Right lobe of liver (tissue), 6 donors: ENCODE measurements at places on chromosomes 4 and X. TPM values are rescaled to one million over a fixed set of nuclear protein-coding genes. Genes with fewer than 3 reads are reported as not detected.

The ARHGAP36 gene
- total RNA-seq = not detected

DNA sequence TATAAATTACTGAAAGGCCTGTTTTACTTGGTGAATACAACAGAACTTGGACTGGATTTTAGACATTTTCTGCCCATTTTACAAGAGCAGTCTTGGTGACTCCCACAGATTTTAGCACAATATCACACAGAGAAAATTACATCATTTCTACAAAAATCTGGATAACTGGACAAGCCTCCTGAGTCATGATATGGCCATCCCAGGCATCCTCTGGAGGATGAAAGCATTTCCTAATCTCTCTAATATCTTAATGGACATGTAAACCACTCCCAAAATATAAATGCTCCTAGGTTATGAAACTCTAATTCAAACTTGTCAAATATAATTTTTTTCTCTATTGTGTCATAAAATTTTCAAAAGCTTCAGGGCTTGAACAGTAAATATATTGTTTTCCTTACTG lies 1170.8 kb upstream of the PCDH7 start:
- H3K27ac ChIP-seq = no peak overlapping the region
- H3K27me3 ChIP-seq = no peaks in the 10 kb centered on the region
- no peak overlapping the region for H3K4me3 ChIP-seq
- H3K4me1 ChIP-seq = no peaks in the 10 kb centered on the region

The RTL5 gene
- total RNA-seq = 1.2 TPM

DNA sequence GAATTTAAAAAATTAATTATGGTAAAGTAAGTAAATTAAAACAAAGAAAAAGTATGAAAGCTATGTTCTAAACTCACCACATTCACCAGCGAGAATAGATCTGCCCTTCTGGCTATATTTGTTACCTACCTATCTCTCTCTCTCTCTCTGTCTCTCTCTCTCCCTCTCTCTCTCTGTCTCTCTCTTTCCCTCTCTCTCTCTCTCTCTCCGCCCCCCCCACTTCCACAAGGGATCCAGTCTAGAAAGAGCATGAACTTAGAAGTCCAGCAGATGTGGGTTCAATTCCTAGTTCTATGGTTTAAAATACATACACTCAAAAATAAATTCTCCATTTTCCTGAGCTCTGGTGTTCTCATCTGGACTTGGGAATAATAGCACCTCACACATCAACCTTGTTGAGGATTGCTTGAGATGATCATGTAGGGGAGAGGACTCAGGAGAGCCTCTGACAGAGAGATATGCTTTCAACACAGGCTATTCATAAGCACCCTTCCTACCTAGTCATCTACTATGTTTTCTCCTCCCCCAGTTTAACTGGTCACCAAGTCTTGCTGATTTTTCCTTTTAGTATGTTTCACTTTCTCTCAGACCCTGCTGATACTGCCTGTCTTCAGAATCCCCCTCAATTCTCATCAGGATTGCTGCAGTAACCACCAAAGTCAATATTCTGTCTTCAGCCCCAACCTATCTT lies 64.7 kb downstream of the SLC7A11 start:
- peaks cover 4% of the 10 kb centered on the region for H3K4me1 ChIP-seq
- DNase-seq = no peak
- no peaks in the 10 kb centered on the region for H3K27me3 ChIP-seq
- H3K27ac ChIP-seq = no peak overlapping the region
- H3K36me3 ChIP-seq = no peaks in the 10 kb centered on the region

The FRMPD3 gene
- total RNA-seq = not detected

- H3K27ac ChIP-seq = no peak overlapping the region
- no peak for DNase-seq
- H3K4me3 ChIP-seq = no peak overlapping the region
- H3K36me3 ChIP-seq = no peaks in the 10 kb centered on the region
These were observed 52.6 kb downstream of the CASK start for GRCh38 chrX:41870719-41871151.

DNA sequence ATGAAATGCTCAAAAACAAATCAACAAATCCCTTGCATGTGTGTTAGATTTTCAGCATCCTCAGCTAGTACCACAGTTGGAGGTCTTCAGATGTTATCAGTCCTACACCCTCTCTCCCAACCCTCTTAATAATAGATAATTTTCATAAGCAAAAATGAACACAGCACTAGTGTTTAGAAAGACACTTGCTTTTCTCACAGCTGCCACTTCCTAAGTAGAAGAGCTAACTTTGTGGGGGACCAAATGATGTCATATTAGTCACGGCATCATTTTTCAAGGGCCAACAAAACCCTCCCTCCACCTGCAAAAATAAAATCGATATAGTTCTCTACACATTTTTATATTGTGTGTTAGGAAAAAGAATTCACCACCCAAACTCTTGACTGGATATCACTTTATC lies 163.5 kb upstream of the GYPA start:
- H3K27me3 ChIP-seq = no peaks in the 10 kb centered on the region
- H3K4me3 ChIP-seq = no peak overlapping the region

- DNase-seq = no peak
- no peaks in the 10 kb centered on the region for H3K27me3 ChIP-seq
- H3K4me3 ChIP-seq = no peak overlapping the region
- H3K36me3 ChIP-seq = no peaks in the 10 kb centered on the region
- no peaks in the 10 kb centered on the region for H3K4me1 ChIP-seq
- no peak overlapping the region for H3K27ac ChIP-seq
These were observed 318.6 kb downstream of the NAF1 start for GRCh38 chr4:162847945-162848549.

The FGB gene
- 6,080 TPM for total RNA-seq

GRCh38 chr4:2226261-2226660 lies 15.7 kb downstream of the HAUS3 start:
- H3K27me3 ChIP-seq = no peaks in the 10 kb centered on the region
- H3K4me3 ChIP-seq = no peak overlapping the region
- H3K4me1 ChIP-seq = no peaks in the 10 kb centered on the region
- no peaks in the 10 kb centered on the region for H3K36me3 ChIP-seq
- no peak for DNase-seq

The SH3BGRL gene
- 25.4 TPM for total RNA-seq

The TRIML2 gene
- not detected for total RNA-seq

GRCh38 chr4:177557416-177557815 lies 115.2 kb upstream of the AGA start:
- H3K4me1 ChIP-seq = no peaks in the 10 kb centered on the region
- no peak overlapping the region for H3K27ac ChIP-seq
- no peaks in the 10 kb centered on the region for H3K36me3 ChIP-seq
- H3K27me3 ChIP-seq = no peaks in the 10 kb centered on the region
- DNase-seq = no peak

The LIMCH1 gene
- total RNA-seq = 8.3 TPM

- no peak overlapping the region for H3K4me3 ChIP-seq
- no peaks in the 10 kb centered on the region for H3K4me1 ChIP-seq
- no peaks in the 10 kb centered on the region for H3K27me3 ChIP-seq
- H3K36me3 ChIP-seq = no peaks in the 10 kb centered on the region
These were observed 51.0 kb downstream of the SPIN2B start for GRCh38 chrX:57070185-57070984.

GRCh38 chr4:52939325-52939724 lies 77.2 kb downstream of the RASL11B start:
- no peak for DNase-seq
- H3K4me1 ChIP-seq = no peaks in the 10 kb centered on the region
- H3K27ac ChIP-seq = no peak overlapping the region
- H3K4me3 ChIP-seq = no peak overlapping the region

The MAGEE1 gene
- 0.56 TPM for total RNA-seq

The PITX2 gene
- not detected for total RNA-seq

DNA sequence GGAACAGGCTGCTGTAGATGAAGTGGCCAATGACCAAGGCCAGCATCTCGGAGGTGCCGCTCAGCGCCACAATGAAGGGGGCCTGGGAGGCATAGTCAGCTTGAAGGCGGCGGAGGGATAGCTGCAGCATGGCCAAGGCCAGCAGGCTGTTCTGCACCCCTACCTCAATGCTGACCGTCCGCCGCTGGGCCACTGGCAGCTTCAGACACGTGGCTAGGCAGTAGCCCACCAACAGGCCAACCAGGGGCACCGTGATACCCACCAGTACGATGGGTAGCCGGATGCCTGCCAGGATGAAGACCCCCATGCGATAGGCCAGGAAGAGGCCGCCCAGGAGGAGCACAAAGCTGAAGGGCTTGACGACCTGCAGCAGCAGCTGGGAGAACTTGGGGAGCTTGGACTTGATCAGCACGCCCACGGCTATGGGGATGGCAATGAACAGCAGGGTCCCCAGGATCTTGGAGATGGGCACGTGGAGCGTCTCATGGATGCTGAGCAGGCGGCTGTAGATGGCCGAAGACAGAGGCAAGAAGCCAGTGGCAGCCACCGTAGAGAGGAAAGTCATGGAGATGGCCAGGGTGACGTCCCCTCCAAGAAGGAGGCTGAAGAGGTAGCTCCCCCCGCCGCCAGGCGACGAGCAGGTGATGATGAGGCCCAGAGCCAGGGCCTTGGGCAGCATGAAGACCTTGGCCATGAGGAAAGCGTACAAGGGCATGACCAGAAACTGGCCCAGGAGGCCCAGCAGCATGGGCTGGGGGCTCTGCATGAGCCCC lies 1.3 kb upstream of the UBL4A start:
- no peaks in the 10 kb centered on the region for H3K27me3 ChIP-seq
- no peak overlapping the region for H3K4me3 ChIP-seq
- no peak overlapping the region for H3K27ac ChIP-seq
- H3K36me3 ChIP-seq = no peaks in the 10 kb centered on the region
- no peak for DNase-seq

DNA sequence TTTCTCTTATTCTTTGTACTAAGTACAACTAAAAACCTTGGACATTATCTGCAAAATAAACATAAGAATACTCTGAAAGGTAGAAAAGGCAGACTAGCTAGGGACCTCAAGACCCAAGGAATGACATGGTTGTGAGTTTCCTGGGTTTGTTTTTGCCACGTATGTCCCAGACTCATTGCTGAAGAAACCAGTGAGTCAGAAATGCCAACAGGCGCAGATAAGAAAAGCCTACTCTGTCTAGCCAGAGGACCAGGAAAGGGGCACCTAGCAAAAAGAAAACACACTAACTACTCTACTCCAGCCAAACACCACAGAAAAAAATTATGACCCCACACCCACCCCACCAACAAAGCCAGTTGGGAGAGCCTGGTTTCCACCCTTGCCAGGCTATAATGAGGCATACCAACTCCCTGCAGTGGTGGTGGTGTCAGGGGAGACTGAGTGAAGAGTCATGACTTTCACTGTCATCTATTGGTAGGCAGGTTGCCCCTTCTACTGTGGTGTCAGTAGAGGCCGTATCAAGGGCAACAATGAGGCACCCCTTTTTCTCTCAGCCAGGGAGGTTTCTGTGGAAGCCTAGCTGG lies 10.9 kb downstream of the MTMR1 start:
- H3K4me1 ChIP-seq = no peaks in the 10 kb centered on the region
- H3K36me3 ChIP-seq = no peaks in the 10 kb centered on the region
- no peak for DNase-seq
- H3K27me3 ChIP-seq = no peaks in the 10 kb centered on the region
- H3K27ac ChIP-seq = no peak overlapping the region
- H3K4me3 ChIP-seq = no peak overlapping the region

The REPS2 gene
- total RNA-seq = 15.3 TPM

- peaks cover 6% of the 10 kb centered on the region for H3K4me1 ChIP-seq
- H3K4me3 ChIP-seq = no peak overlapping the region
- H3K27ac ChIP-seq = no peak overlapping the region
- no peaks in the 10 kb centered on the region for H3K36me3 ChIP-seq
These were observed 97.4 kb upstream of the MYOZ2 start for GRCh38 chr4:119038116-119038841.

DNA sequence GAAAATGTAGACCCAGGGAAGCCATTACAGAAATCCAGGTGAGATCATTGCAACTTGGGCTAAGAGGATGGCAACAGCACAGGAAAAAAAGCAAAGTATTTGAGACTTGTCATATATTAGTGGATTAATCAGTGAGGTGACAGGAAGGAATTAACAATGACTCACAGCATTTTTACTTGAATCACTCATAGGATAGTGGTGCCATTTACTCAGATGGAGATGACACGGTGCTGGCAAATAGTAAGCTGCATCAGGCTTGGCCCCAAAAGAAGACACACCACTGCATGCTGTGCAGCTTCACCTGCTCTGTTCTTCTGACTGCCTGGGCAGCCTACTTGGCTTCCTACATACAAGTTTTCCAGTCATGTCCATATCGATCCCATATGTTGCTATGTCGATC lies 144.8 kb downstream of the FRYL start:
- no peaks in the 10 kb centered on the region for H3K36me3 ChIP-seq
- no peak for DNase-seq
- H3K27ac ChIP-seq = no peak overlapping the region
- no peaks in the 10 kb centered on the region for H3K27me3 ChIP-seq
- no peak overlapping the region for H3K4me3 ChIP-seq

GRCh38 chr4:140227286-140227685 lies 73.3 kb upstream of the MAML3 start:
- no peak for DNase-seq
- no peaks in the 10 kb centered on the region for H3K27me3 ChIP-seq

GRCh38 chr4:2712261-2712842 lies 43.8 kb downstream of the TNIP2 start:
- no peak overlapping the region for H3K27ac ChIP-seq
- DNase-seq = no peak
- H3K27me3 ChIP-seq = no peaks in the 10 kb centered on the region
- no peaks in the 10 kb centered on the region for H3K4me1 ChIP-seq
- H3K36me3 ChIP-seq = no peaks in the 10 kb centered on the region
- no peak overlapping the region for H3K4me3 ChIP-seq

DNA sequence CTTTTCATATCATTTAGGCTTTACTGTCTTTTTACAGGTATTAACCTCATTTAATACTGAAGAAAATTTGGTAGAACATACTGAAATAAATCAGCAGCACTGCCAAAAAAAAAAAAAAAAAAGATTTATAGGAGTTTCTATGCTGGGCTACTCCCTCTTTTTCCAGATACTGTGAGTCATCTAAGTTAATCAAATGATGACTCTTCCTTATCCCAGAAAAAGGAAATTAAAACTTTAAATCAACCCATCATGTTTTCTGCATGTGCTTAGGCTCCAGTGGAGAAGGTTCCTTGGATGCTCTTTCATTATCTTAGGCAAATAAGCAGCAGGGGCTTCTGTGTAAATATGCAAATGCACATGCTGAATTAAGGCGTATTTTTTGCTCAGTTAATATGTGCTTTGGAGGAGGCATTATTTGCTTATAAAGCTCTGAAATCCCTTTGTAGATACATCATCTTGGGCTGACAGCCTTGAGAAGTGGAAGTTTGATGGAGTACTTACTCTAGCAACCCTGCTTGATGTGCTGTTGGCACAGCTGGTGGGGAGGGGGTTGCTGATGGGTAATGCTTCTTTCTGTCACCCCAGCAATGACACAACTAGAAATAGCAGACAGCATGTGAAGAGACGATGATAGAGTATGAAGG lies 136.1 kb downstream of the C4orf33 start:
- DNase-seq = no peak
- H3K27ac ChIP-seq = no peak overlapping the region
- H3K4me1 ChIP-seq = no peaks in the 10 kb centered on the region
- H3K27me3 ChIP-seq = no peaks in the 10 kb centered on the region
- H3K36me3 ChIP-seq = no peaks in the 10 kb centered on the region

GRCh38 chrX:63424063-63424462 lies 72.9 kb upstream of the SPIN4 start:
- no peaks in the 10 kb centered on the region for H3K36me3 ChIP-seq
- no peak for DNase-seq
- no peak overlapping the region for H3K27ac ChIP-seq

The KIAA0232 gene
- total RNA-seq = 12.5 TPM
